ENCODE measurements at places on chromosomes 3 and 15.

DNA sequence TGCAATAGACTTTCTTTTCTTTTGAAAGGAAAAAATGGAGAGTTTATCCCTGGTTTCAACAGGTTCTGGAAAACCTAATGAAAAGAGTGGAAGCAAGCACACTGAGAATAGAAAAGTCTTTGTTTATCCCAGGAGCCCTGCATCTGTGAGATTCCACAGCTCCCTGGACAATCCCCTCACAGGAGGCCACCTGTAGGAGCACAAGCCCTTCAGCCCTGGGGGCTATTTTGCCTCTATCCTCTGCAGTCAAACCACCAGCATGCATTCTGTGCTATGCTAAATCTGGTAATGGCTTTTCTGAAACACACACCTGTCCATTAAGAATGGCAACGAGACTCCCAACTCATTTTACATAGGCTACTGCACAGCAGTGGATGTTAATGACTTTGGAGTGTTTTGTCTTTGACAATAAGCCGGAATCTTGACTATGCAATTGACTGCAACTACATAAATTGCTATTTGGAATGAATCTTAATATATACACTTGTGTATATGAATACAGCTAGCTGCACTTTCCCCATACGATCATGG, 369.4 kb downstream of the NR2F2 start:
- no peak for DNase-seq

GRCh38 chr3:99087277-99087676, 185.8 kb upstream of the DCBLD2 start:
- no peak for DNase-seq

GRCh38 chr3:165196577-165197480, 645 bp upstream of the SLITRK3 start:
- no peak for DNase-seq

DNA sequence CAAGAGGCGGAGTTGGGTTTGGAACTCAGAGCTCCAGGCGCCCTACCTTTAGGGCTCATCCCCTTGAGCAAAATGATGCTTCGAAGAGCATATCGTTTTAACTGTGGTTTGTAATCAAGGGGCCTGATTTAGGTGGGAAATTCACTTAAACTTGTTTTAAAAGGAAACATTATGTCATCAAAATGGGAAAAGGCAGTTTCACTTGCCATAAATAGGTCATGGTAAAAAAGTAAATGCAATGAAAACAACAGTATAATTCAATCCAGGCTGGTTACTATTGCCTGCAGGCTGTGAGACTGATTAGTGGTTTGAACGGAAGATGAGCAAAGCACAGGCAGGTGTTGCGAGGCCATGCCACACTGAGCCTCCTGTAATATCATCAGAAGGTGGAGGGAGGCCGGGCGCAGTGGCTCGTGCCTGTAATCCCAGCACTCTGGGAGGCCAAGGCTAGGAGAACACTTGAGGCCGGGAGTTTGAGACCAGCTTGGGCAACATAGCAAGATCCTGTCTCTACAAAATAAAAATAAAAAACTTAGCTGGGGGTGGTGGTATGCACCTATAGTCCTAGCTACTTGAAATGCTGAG, 2.1 kb downstream of the HDAC11 start:
- no peak for DNase-seq

DNA sequence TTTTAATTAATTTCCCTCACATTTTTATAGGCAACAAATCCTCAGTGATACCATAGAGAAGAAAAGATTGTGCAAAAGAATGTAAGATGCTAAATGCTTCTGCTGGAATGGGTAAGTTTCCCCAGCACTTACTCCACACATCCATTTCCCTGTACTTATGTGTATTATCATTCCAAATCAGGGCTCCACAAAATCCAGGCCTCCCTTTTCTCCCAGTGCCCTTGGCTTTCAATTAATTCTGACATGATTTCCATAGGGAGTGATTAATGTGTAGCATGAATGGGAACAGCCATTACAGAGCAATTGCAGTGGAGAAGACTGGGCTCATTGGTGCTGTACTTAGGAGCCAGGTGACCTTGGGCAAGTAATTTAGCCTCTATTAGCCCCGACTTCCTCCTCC, 41.3 kb upstream of the UBE2E1 start:
- DNase-seq, result no peak

GRCh38 chr15:79036323-79036722, 54.3 kb downstream of the RASGRF1 start:
- DNase-seq, result no peak

DNA sequence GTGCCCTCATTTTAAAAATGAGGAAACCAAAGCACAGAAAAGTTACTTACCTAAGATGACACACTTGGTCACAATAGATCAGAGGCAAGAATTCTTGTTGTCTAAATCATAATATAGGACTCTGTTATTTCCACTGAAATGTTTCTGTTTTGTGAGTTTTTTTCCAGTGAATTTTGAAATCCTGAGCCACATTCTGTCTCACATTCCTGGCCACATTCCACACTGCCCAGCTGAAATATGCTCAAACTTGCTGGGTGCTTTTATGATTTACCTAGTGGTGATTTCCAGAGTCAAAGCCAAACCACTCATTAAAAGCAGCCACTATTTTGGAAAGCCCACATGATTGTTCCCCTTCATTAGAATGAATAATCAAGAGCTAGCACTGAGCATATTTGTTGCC, 82.3 kb upstream of the NPHP3 start:
- no peak for DNase-seq

- no peak for DNase-seq
Observed at GRCh38 chr15:80310776-80311175, 58.8 kb upstream of the CTXND1 start.

DNA sequence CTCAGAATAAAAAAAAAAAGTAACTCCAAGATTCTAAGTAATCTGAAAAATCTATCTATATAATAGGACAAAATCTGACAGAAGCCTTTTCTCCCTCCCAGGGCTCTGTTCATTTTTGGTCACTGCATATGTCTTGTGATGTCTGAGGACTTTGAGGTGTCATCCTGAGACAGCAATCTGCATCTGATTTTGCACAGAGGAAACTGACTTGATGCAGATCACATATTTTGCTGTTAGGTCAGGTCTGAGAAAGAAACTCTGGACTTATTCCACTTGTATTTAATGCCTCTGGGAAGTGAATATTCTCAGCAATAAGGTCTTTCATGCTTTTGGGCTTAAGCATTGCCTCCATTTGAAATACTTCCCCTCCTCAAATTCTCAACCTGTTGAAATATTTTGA, 295.2 kb upstream of the THBS1 start:
- no peak for DNase-seq

DNA sequence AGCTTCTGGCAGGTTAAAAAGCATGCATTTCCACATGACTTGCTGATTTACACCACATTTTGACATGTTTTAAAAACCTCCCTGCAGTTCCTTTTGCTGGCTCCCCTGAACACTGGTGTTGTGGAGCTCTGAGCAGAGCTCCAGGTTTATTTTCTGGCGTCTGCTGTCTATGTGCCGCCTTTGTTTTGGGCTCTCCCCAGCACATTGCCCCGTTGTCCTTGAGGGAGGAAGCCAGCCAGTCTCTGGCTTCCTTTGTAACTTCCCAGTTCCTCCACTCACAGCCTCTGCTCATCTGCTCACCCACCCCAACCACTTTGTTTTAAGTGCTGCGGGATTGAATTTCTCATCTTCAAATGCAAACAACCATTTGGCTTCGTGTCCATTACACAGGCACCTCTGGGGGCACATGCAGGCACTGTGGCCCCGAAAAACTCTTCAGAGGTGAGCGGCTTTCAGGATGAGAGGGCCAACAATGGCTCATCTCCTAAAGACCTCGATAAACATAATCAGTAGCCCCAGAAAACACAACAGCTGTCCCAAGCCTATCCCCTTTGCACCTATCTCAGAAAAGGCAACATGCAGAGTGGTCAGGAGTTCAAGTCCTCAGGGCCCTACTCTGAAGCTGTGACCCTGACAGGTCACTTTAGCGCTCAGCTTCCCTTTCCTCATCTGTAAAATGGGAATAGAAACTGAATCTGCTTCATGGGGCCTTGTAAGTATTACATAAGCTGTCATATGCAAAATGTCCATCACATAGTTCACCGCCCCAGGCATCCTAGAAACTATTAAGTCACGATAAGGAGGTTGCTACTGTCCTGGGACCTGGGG, 1.3 kb upstream of the MEF2A start:
- DNase-seq, result no peak
